ENCODE measurements at places on chromosomes 4 and X.

- no peak for DNase-seq
These were observed 126.9 kb upstream of the HCCS start for GRCh38 chrX:10984213-10984612.

- peak; percentile 35 for DNase-seq
These were observed 1.3 kb downstream of the PCDH7 start for GRCh38 chr4:30721185-30722091.

GRCh38 chr4:147777456-147778091 lies 45.7 kb downstream of the ARHGAP10 start:
- DNase-seq, result no peak

- no peak for DNase-seq
These were observed 93.0 kb downstream of the ZXDA start for GRCh38 chrX:57817302-57817701.

- DNase-seq, result no peak
These were observed 142.8 kb downstream of the PJA1 start for GRCh38 chrX:69022430-69022829.

DNA sequence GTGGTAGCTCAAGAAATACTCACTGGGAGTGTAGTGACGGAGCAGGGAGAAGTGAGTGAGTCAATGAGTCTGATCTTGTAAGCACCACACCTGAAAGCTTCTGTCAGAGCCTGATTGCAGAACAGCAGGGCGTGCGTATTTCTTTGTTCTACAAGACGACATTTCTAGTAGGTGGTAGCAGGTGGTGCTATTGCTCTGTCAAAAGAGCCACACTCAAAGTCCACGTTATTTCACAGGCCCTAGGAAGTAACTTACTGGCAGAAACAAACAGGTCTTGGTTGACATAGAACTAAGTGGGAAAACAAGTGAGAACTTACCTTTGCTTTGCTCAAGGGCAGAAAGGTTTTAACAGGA lies 46.4 kb upstream of the SPRY1 start:
- no peak for DNase-seq

DNA sequence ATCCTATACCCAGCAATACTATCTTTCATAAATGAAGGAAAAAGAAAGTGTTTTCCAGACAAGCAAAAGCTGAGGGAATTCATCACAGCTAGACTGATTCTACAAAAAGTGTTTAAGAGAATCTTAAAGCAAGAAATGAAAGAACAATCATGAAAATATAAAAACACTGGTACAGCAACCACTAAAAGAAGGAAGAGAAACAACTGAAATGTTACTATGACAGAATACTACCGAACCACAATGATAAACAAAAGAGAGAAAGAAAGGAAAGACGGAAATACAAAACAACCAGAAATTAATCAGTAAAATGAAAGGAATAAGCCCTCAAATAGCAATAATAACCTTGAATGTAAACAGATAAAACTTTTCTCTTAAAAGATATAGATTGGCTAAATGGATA lies 110.8 kb upstream of the AFF2 start:
- DNase-seq, result no peak

DNA sequence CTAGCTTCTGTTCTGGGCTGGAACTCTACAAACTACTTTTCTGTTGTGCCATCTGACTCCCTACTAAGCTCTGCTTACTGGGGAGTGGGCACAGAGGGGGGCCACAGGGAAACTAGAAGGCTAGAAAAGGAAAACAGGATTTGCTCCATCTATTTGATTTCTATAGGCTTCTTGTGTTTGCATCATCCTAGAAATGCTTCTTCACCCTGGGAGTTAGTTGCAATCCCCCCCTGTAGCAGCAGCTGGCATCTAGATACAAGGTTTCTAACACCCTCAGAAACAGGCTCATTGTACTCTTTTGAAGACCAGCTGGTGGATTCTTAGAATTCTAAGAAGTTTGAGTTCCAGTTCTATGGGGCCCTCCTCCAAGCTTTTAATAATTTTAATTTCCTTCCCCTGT lies 213.4 kb downstream of the TMA16 start:
- DNase-seq, result no peak

DNA sequence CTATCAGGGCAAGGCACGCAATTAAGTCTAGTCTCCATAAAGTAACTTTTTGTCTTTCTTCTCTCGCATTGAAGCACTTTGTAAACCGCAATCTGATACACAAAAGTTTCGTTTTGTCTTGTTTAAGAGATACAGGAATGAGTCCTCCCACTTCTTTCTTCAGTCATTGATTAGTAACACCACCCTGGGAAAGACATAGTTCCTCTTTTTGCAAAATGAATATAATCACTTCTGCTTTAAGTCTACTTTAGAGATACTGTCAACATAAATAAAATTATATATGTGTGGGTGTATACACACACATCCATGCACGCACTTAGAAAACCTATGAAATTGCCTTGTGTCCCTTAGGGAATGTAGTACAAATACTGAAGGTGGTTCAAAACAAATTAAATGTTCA lies 11.7 kb downstream of the COQ2 start:
- DNase-seq, result no peak

GRCh38 chrX:23503835-23504539 lies 163.3 kb upstream of the PRDX4 start:
- peak; percentile 66 for DNase-seq

DNA sequence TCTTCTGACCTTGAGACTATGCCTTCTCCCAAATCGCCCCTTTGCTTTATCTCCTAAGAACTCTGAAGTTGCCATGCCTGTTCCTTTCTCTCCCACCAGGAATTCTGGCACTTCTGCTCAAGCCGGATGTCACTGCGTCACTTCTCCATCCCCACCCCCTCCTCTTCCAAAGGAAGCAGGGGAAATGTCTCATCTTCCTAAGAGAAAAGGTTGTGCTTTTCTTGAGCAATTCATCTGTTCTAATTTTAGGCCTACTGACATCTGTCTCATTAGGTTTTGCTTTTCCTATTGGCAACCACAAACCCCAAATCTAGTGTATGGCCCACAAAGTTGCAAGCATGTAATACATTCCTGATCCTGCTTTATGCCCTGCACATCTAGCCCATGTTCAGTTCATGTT lies 163.1 kb upstream of the PLAC1 start:
- DNase-seq, result no peak

- no peak for DNase-seq
These were observed 267.8 kb downstream of the DTHD1 start for GRCh38 chr4:36549252-36549651.

- DNase-seq, result no peak
These were observed 110.0 kb downstream of the SOWAHB start for GRCh38 chr4:76787898-76788297.

DNA sequence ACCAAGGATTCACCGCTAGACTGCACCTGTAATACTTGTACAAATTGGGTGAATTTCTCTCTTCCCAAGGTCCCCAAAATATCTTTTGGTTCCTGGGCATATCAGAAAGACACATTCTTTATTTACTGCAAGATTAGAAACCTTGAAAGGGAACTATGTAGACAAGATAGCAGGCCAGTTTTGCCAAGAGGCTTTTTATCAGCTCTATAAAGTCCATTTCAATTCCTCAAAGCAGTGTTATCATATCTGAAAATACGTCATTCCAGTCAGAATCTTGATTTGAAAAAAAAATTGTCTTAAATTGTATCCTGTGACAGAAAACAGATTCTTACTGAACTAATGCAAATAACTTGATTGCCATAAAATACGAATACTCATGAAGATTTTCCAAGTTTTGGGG lies 37.0 kb upstream of the NSG1 start:
- DNase-seq, result no peak

DNA sequence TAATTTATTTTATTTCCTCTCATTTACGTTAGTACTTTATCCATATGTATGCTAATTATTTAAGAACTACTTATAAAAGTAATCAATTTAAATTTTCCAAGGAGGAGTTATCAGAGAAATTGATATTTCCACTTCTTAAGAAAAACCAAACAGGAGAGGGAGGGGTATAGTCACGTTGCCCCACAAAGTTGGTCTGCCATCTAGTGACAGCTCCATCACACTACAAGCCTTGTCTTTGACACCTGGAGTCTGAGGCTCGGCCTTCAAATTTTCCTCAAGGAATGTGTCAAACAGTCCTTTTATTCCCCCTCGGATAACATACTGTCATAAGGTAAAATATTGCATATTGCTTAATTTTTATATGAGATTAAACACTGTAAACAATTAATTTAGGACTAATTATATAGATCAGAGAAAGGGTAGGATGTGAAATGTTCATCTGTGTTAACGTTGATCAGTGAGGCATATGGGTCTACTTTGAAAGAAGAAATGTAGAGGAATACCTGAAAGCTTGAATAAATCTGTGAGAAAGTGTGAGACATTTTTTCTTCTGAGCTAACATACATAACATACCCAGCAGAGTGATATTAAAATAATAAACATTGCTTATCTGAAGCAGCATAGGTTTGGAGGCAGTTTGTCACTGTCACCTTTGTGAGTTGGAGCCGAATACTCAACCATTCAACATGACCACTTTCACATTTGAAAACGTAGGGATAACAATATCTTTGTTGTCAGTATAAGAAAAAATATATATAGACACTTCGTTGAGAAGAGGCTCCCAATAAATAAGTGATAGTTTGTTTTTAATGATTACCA lies 114.4 kb downstream of the GLRA3 start:
- DNase-seq, result peak; percentile 15

DNA sequence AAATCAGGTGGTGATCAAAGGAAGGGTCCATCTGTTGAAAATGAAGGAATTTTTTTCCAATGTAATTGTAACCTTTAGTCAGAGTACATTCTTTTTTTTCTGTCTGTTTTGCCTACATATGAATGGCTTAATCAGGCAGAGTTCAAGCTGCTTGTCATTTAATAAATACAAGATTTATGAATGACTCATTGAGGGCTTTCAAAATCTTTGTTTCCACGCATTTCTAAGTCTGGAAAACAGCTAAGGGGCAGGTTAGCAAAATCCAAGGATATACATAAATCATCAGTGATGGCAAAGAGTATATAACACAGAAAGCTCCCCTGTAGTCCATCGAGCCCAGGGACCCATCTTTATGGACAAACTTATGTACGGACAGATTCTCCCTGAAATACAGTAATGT lies 1.8 kb downstream of the CA5B start:
- no peak for DNase-seq

DNA sequence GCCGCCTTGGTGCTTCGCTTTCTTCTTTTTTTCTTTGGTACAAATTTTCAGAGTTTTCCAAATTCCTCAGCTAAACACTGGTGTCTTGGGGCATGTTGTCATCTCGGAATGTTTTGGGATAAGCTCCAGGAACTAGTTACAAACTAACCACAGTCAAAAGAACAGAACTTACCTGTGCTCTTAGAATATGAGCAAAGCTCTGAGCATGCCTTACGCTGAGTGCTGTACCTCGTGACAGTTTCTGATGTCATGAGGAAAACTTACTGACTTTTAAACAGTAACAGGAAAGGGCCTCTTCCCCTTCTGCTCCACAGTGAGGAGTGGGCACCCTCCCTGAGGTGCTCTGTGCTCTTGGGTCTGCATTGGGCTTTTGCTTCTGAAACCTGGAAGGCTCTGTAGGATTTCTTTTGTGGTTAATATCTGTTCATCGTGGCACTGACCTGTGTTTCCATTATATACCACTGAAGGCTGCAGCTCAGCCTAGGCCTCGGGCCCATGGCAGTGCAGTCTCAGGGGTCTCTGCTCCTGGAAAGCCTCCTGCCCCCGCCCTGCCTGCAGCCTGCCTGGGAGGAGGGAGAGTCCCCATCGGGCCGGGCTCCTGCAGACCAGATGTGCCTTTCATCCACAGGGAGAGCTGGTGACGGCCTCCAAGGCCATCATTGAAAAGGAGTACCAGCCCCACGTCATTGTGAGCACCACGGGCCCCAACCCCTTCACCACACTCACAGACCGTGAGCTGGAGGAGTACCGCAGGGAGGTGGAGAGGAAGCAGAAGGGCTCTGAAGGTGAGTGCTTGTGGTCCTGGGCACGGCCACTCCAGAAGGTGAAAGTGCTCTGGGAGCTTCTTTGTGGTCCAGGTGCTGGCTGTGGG lies 48.7 kb downstream of the NOP14 start:
- no peak for DNase-seq

- no peak for DNase-seq
These were observed 13.5 kb upstream of the CXCL6 start for GRCh38 chr4:73822812-73823504.

GRCh38 chr4:25843340-25844097 lies 19.3 kb downstream of the SEL1L3 start:
- no peak for DNase-seq

- no peak for DNase-seq
These were observed 75.2 kb downstream of the COQ2 start for GRCh38 chr4:83209419-83209818.

- no peak for DNase-seq
These were observed 314.6 kb upstream of the GATB start for GRCh38 chr4:152075253-152075928.

DNA sequence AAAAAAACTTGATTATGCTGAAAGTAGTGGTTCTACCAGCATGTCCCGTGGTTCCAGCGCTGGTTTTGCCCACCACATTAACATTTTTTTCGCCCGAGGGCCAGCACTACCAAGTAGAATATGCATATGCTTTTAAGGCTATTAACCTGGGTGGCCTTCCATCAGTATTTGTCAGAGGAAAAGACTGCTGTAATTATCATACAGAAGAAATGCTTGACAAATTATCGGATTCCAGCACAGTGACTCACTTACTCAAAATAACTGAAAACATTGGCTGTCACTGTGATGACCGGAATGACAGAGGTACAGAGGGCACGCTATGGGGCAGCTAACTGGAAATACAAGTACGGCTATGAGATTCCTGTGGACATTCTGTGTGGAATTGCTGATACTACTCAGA lies 34.6 kb downstream of the PRPS2 start:
- no peak for DNase-seq
